Left lung (tissue), 14 donors: ENCODE measurements at places on chromosomes 7 and 10.

DNA sequence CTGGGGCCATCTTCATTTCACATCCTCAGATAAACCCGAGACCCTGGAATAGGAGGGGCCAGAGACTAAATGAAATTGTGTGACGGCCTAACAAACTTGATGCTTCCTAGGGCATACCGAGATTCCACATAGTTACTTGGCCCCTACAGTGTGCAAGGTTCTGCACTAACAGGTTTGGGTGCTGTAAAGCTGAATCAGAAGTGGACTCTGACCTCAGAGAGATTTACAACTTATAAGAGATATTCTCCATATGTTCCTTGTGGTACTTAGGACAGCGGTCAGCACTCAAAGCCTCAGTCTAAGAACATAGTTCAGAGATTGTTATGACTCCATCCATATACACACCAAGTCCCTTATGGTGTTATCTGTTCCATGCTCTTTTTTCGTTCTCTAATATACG is 55.1 kb upstream of the FHIP2A start:
- no peak for DNase-seq

DNA sequence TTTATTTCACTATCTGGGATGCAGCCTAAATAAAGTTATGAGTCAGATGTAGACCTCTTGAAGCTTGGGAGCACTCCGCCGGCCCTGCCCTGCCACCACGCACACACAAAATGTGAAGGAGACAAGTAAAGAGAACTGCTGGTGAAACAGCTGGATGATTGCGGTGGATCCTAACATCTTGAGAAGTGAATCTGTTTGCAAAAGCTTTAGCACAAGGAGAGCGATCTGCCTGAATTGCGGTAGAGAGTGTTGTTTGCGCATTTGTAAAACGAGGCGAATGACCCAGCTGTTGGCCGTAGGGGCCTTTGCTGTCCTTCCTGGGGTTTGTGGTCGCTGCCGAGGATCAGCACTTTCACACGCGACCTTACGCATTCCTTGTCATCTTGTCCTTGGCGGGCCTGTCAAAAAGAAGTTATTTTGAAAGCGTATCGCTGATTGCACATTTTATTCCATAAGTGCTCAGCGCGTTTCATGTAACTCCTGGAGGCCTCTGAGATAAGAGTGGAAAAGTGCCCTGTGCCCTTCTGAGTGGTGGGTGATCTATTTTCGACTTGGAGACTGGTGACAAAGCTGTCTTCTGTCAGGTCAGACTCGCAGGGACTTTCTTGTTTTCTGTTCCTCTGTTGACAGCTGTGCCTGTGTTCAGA is 40.8 kb downstream of the RBM20 start:
- DNase-seq: no peak

- no peak for DNase-seq
Measured at GRCh38 chr7:84924353-84924752, 262.5 kb downstream of the SEMA3D start.

GRCh38 chr10:118383063-118383689 is 41.1 kb upstream of the FAM204A start:
- DNase-seq: no peak

DNA sequence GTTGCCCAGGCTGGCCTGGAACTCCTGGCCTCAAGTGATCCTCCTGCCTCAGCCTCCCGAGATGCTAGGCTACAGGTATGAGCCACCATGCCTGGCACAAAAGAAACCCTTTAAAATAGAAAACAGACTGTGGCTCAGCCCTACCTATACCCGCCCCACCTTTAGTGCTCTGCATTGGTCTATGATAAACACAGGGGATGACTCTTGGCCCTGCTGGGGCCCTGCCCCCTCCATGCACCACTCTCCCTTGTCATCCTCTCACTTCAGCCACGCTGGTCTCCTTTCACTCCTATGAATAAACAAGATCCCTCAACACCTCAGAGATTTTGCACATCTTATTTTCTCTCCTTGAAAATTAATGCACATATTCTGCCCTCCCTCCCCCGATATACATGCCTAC is 251.4 kb upstream of the KLF14 start:
- DNase-seq: no peak

GRCh38 chr7:44882899-44883298 is 2.4 kb downstream of the PURB start:
- DNase-seq: no peak

- DNase-seq: no peak
Measured at GRCh38 chr7:28596245-28596935, 184.1 kb downstream of the CREB5 start.
